ENCODE measurements at places on chromosomes 2 and 18.
A peak's percentile ranks its signal among the peaks of the same experiment; 100 is the strongest.

DNA sequence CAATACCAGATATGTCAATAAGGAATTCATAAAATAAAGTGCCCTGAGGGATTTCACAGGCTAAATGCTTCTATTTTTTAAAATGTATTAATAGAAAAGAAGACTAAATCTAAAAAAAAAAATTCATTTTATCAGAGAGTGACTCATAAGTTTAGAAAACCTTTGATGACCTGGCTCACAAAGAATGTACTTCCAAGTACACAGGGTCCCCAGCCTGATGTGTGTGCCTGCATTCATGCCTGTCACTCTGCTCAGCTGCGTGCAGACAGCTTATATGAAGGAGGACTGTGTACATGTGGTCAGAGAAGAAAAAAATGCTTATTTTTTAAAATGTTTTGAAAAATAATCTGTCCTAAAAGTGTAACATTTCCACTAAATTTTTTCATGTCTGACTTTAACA, 3.0 kb upstream of the CPS1 start:
- no peak for DNase-seq

DNA sequence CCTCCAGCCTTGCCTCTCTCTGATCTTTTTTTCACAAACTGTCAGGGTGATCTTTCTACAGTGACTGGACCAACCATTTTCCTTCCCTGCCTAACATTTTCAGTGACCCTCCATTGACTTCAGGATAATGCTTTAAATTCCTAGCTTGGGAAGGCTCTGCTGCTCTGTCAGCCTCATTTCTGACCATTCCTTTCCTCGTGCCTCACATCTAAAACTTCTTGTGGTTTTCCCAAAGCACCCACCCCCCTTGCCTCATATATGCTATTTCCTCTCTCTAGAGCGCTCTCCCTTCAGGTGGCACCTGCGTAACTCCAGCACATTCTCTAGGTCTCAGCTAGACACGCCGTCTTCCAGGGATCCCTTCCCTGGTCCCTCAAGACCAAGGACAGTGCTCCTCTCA, 37.2 kb downstream of the DRC1 start:
- DNase-seq: no peak

DNA sequence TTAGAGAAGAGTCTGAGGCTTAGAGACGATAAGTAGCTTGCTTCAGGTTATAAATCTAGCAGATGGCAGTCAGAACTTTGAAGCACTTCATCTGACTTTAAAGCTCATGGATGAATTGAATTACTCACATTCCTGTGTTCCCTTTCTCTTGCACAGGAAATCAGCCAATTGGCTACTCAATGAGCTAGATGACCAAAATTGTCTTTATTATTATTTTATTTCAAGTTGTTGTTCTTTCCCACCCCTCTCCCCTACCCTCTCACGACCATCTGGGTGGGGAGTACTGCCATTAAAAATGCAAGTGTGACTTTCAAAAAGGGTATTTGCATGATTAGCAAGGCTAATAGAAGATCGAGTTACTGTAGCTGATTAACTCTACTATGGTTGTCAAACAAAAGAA, 491.1 kb downstream of the NR4A2 start:
- no peak for DNase-seq

- no peak for DNase-seq
Observed at GRCh38 chr2:24910245-24910644, 9.8 kb downstream of the ADCY3 start.

DNA sequence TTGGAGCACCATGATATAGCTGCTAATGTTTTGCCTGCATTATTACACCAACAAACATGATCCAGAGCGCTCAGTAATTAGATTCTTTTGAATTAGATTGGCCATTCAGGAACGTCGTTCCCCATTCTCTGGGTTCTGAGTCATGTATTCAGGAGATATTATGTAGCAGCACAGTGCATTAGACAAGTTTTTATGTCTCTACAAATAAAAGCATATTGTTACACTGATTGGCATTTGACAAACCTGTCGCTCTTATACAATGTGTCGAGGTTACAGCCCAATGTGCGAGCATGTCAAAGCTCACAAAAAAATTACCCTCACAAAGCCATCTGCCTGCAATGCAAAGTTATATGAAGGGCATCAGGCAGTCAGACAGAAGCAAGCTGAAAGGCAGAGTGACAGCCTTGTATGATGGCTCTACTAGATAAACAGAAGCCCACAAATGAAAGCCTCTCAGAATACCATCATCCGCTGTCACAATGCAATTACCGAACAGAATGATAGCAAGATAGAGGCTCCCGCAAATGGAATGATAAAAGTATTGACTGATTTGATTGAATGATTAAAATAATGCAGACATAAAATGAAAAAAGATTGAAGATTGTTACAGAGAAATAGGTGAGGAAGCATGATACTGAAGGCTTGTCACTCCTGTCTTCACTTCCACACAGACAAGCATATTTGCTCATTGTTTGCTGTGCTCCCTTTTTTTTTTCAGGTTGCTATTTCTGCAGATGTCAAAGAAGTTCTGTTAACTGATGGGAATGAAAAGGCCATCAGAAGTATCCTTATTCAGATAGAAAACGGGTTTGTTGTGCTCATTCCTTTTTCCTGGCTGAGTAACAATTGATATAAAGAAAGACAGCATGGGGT, 234.6 kb upstream of the SIX3 start:
- DNase-seq: no peak

DNA sequence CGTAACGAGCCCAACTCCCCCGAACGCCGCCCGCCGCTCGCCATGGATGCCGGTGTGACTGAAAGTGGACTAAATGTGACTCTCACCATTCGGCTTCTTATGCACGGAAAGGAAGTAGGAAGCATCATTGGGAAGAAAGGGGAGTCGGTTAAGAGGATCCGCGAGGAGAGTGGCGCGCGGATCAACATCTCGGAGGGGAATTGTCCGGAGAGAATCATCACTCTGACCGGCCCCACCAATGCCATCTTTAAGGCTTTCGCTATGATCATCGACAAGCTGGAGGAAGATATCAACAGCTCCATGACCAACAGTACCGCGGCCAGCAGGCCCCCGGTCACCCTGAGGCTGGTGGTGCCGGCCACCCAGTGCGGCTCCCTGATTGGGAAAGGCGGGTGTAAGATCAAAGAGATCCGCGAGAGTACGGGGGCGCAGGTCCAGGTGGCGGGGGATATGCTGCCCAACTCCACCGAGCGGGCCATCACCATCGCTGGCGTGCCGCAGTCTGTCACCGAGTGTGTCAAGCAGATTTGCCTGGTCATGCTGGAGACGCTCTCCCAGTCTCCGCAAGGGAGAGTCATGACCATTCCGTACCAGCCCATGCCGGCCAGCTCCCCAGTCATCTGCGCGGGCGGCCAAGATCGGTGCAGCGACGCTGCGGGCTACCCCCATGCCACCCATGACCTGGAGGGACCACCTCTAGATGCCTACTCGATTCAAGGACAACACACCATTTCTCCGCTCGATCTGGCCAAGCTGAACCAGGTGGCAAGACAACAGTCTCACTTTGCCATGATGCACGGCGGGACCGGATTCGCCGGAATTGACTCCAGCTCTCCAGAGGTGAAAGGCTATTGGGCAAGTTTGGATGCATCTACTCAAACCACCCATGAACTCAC, 673 bp downstream of the PCBP1 start:
- peak; percentile 45 for DNase-seq

DNA sequence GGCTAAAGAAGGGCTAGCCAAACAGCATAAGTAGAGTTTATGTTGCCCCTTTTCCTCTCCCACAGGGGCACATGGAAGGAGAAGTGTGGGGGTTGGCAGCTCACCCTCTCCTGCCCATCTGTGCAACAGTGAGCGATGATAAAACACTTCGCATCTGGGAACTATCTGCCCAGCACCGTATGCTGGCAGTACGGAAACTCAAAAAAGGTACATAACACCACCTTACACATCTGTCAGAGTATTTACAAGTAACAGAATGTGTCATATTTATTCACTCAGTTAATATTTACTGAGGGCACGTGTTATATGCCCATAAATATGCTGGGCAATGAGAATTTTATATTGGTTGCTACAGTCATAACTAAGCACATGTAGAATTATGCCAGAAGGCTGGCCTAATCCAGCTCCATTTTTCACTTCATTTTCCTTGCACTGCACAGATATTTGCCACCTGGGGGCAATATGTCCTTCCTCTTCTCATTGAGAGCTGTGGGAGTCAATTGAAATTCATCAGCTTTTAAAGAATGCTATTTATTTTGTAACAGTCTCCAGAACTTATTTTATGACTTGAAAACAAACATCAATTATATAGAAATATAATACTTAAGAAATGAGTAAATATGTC, 150.6 kb downstream of the RTN4 start:
- DNase-seq: no peak

- DNase-seq: no peak
Observed at GRCh38 chr2:121333834-121334558, 49.0 kb upstream of the TFCP2L1 start.

GRCh38 chr2:7203056-7203467, 285.9 kb downstream of the RNF144A start:
- peak; percentile 73 for DNase-seq

DNA sequence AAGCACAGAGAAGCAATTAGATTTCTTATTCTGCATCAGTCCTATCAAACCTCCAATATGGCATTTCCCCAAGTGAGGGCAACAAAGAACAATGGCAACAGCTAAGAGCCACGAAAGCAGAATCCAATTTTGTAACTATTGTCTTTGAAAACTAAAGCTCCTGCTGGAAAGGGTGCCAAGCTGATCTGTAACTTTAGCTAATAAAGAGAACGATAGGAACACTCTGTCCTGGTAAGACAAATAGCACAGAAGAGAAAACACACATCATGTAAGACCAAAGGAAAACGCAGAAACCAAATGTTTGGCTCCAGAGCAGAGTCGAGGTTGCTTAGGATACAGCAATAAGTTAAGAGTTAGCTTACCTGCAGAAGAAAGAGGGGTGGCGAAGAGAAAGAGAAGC, 160.5 kb downstream of the STK39 start:
- DNase-seq: no peak

GRCh38 chr2:136384531-136385303, 266.8 kb upstream of the CXCR4 start:
- DNase-seq: no peak

DNA sequence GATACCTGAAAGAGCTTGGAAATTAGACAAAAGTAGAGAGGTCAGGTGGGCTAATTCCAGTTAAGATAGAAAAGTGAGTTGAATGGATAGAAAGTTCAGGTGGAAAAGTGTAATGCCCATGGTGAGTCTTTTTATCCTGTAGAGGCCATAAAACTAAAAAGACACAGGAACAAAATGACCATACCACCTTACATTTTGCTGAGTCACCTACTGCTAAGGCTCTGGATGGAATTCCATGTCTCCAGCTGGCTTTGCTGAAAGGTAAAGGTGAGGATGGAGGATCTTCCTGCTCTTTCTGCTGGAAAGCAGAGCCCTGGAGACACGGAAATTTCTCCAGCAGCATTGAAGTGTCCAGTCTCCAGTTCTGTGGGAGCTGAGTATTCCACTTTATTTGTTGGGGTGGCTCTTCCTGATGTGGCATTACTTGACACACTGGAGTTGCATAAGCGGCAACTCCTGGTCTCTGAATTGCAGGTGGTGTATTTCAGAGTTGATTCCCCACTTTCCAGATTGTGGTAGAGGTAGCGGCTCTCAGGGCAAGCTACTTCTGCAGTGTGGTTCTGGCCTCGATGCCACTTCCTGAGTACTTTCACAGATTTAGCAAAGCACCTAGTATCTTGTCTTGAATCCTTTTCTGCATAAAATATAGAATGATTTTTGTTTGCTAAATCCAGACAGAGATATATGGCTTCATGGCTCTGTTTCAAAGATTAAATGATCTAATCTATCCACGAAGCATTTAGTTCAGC, 10.7 kb downstream of the IL1RL2 start:
- no peak for DNase-seq

GRCh38 chr2:135095591-135095990, 43.5 kb downstream of the RAB3GAP1 start:
- DNase-seq: no peak

- DNase-seq: no peak
Observed at GRCh38 chr2:205731583-205731981, 49.3 kb downstream of the NRP2 start.

GRCh38 chr2:240478346-240479110, 43.1 kb downstream of the GPC1 start:
- DNase-seq: no peak

GRCh38 chr2:236998236-236998635, 87.5 kb upstream of the COPS8 start:
- no peak for DNase-seq

DNA sequence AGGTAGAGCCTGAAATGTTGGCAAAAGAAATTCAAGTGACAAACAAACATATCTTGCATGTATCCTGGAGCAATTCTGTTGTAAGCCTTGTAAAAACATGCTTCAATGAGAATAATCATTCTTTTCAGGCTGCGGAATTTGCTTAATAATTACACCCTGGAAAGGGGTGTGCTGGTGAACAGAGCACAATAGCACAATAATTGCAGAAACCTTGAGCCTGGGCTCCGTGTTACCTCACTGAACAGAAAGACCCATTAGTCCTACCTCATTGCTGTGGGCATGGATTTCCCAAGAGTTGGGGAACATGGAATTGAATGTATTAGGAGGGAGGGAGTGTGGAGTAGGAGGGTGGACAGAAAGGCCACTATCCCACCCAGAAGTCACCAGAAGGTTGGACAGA, 168.0 kb upstream of the ALKAL2 start:
- DNase-seq: no peak

GRCh38 chr2:239377591-239377990, 23.2 kb downstream of the HDAC4 start:
- DNase-seq: no peak

DNA sequence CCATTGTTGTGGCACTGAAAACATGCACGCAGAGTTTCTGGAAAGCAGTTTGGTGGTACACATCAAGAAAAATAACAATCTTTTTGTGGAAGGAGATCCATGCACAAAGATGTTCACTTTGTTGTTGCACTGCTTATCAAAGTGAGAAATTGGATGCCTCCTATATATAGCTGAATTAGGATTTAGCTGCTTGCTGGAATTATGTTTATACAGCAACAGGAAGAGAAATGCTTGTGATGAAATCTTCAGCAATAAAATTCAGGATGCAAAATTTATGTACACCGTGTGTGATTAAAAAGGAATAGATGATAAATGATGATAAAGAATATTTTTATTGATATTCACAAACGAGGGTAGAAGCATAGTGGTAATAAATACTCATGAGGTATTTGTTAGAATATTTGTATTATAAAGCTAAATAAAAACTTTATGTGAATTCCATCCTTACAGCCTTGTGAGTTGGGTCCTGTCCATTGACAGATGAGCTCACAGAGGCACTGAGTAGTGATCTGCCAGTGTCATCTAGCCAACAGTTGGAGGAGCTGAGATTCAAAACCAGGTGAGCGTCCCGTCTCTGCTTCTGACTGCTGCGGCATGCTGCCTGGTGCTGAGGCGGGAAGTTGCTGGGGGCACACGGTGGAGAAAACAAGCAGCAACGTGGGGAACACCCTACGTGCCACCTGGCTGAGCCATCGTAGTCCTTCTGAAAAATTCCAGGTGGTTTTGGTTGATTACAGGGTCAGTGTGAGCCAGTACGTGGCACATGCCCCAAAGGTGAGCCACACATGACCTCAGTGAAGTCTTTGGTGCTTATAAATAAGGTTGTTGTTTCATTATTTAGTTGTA, 80.2 kb downstream of the ASAP2 start:
- no peak for DNase-seq

Data from stimulated activated effector memory CD8-positive, alpha-beta T cell treated with anti-CD3 and anti-CD28 coated beads, Interleukin-12 subunit alpha, Interleukin-12 subunit beta, amount 100 ng/mL, for 72 hours (primary cell).